Kasumi-1 (cell line): ENCODE measurements at places on chromosomes 13 and 19.

DNA sequence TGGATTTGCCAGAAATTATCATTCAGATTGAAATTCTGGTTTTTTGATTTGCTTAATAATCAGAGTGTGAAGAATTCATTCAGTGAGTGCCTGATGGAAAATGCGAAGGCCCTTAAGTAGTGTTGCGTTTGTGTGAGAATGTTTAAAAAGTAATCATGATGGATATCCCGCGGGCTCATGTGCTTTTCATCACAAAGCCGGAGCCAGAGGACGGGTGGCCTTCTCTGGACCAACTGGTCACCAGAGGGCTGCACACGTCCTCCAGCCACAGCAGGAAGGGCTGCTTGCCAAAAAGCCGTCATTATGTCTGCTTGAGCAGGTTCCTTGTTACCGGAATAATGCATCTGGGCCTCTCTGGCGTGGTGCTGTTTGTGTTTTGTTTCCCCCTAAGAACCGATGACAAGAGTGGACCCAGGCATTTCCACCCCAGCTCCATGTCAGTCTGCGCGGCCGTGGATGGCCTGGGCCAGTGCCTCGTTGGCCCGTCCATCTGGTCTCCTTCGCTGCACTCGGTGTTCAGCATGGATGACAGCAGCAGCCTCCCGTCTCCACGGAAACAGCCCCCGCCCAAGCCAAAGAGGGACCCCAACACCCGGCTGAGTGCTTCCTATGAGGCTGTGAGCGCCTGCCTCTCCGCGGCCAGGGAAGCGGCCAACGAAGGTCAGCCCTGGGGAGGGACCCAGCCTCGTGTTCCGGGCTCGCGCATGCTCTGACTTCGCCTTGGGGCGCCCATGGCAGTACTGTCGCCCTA is 497.7 kb downstream of the MYO16 start:
- no peak for DNase-seq

DNA sequence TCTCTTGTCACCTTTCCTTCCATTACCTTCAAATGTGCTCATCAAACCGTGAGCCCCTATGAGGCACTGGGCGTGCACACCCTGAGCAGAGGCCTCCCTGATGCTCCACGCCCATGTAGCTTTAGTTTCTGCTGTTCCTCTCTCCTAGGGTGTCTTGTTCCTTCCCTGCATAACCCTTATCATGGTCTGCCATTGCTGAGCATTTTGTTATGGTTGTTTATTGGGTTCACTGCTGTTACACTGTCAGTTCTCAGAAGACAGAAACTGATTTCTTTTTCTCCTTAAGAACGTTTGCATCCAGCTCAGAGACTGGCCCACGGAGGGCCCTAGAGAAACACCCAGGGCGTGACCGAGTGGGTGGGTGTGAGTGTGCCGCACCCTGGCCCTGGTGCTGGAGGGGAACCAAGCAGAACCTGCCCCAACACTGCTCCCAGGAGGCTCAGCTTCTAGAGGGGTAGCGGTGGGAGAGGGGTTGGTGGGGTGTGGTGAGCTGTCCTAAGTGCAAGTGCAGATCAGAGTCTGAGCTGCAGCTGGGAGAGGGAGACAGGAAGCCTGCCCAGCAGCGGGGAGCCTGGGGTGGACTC is 61.4 kb upstream of the URI1 start:
- no peak for DNase-seq

GRCh38 chr19:2795827-2796658 is 10.7 kb downstream of the THOP1 start:
- no peak for DNase-seq

DNA sequence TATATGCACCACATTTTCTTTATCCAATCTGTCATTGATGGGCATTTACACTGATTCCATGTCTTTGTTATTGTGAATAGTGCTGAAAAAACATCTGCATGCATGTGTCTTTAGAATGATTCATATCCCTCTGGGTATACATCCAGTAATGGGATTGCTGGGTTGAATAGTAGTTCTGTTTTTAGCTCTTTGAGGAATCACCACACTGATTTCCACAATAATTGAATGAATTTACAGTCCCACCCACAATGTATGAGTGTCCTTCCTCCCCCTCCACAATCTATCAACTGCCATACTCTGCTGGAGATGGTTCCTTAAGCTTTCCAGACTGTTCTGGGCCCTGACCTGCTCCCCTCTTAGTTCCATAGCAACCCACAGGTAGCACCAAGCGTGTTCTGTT is 667.0 kb downstream of the LIG4 start:
- no peak for DNase-seq

DNA sequence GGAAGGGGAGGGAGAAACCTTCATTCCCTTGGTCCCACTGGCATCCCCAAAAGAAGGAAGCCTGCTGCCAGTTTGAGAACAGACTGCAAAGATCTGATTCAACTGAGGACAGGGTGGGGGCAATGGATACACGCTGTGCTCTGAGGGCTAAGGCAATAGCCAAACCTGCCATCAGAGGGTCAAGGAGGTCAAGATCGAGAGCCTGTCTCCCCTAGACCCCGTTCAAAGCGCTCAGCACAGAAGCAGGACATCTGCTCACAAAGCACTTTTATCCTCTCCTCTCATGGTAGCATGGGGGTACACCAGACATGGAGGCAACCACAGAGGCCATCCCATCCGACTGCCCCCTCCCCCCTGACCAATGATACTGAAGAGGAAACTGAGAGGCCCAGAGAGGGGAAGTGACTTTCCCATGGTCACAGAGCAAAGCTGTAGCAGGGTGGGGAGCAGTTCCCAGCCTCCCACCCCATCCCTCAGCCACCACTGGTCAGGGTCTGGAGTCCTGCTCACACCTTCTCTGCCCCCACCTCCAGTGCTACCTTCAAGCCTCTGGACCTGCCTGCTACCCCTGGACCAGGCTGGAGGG is 11.1 kb downstream of the POU2F2 start:
- peak; percentile 38 for DNase-seq

DNA sequence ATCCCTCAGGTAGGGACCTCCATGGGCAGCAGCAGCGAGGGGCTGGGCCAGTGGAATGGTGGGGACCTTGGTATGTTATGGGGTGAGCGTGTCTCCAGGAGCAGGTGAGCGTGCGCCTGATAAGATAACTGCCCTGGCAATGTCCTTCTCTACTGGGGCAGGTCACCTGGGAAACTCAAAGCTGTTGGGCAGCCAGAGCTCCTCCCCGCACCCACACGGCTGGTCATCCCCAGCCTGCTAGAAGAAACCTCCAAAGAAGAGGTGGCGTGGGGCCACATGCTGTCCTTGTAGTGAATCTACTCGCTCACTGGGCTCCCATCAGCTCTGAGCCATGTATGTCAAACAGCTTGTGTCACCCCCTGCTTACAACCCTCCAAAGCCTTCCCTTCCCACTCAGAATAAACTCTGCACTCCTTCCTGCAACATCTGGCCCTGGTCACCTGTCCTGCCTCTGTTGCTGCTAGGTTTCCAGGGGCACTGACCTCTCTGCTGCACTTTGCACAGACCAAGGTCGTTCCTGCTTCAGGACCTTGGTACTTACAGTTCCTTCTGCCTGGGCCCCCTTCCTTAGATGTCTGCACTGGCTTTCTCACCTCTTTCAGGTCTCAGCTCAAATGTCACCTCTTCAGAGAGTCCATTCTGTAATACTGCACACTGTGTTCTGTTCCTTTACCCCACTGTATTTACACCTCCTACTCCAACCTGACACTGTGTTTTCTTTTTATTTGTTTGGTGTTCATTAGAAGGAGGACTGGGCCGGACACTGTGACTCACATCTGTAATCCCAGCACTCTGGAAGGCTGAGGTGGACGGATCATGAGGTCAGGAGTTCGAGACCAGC is 1.8 kb upstream of the ATP4A start:
- no peak for DNase-seq

- no peak for DNase-seq
These were observed 49.4 kb upstream of the DOCK9 start for GRCh38 chr13:99027260-99027659.

GRCh38 chr13:111923991-111924677 is 142.8 kb upstream of the SOX1 start:
- no peak for DNase-seq

DNA sequence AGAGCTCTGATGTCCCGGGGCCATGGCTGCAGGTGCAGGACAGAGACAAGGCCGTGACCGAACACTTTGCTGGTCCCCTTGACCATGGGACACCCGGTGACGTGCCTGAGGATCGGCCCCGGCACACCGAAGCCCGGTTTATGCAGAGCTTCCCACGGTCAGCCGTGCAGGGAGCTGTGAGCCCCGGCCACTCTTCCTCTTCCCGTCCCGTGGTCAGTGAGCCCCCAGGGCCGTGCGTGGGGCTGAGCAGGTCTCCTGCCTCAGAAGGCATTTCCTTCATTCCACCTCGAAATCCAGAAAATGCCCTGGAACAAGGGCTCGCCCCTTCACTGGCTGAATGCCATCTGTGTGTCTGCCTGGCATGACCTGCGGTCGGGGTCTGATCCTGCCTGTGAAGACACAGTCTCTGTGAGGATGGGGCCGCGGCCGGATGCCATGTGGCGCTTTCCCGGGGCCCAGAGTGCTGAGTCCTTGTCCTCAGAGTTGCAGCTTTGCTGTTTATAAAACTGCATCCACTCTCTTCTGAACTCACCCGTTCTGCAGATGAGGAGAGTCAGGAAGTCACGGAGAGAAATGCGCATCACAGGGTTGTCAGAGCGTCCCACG is 16.9 kb downstream of the MCF2L start:
- DNase-seq, result no peak

DNA sequence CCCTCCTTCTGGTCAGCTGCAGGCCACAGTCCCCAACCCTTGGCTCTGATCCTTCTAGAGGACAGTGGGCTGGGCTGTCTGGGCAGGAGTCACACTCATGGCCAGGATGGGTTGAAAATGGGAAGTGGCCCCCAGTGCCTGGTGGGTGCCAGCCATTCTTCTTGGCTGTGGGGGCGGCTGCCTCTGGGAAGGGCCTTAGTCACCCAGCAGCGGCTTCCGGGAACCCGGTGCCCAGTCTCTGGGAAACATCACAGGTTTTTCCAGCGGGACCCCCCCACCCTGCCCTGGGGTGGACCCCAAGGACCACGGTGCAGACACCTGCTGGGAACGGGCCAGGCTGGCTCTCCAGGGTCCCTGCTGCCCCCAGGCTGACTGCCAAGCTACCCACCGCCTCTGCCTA is 27.3 kb upstream of the SLC7A10 start:
- DNase-seq, result no peak

DNA sequence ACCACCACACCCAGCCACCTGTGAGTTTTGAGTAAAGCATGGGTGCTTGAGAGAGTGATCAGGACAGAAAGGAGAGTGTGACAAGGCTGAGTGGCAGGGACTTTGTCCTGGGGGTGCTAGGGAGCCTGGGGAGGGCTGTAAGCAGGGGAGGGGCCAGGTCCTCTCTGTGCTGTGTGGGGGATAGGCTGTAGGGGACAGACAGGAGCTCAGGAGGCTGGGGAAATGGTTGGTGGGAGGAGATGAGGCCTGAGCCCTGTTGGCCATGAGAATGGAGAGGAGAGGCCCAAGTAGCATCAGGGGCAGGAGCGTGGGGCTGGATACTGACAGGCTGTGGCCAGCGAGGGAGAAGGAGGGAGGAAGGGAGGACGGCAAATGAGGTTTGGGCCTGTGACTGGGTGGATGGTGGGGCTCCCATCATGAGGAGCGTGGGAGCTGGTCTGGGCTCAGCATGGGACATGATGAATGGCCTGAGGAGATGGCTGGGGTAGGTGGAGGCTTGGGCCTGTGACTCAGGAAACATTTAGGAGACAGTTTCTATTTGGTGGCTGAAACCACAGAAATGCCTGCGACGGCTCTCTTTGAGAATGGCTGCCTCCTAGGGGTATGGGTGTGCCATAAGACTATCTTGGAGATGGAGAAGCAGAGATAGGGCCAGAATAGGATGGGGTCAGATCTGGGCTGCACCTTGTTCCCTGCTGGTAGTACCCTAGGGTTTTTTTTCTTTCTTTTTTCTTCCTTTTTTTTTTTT is 25.0 kb downstream of the GRIN2D start:
- no peak for DNase-seq

GRCh38 chr13:94435604-94436226 is 43.8 kb downstream of the DCT start:
- peak; percentile 65 for DNase-seq

- DNase-seq, result no peak
These were observed 13.2 kb downstream of the C19orf44 start for GRCh38 chr19:16509141-16510061.

GRCh38 chr13:110319774-110320509 is 12.9 kb downstream of the COL4A2 start:
- no peak for DNase-seq

- peak; percentile 31 for DNase-seq
These were observed 14.0 kb upstream of the ATP8B3 start for GRCh38 chr19:1825909-1826556.

- DNase-seq, result no peak
These were observed 357.8 kb downstream of the DCT start for GRCh38 chr13:94121686-94122085.

DNA sequence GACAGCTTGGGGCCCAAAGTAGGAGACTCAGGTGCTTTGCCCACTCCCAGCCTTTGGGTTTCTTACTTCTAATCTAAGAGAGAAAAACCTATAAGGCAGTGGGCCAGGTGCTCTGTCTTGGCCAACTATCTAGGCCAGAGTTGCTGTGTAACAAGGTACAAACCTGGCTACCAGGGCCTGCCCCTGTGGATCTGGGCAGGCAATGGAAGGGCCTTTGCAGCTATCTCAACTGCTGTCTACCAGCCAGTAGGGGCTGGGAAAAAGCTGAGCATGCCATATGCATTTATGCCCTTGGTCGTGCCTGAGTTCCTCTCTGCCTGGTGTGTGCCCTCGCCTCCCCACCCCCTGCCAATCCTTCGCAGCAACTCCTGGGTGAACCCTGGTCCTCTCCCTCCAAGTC is 16.7 kb upstream of the SERPINE3 start:
- DNase-seq, result no peak

DNA sequence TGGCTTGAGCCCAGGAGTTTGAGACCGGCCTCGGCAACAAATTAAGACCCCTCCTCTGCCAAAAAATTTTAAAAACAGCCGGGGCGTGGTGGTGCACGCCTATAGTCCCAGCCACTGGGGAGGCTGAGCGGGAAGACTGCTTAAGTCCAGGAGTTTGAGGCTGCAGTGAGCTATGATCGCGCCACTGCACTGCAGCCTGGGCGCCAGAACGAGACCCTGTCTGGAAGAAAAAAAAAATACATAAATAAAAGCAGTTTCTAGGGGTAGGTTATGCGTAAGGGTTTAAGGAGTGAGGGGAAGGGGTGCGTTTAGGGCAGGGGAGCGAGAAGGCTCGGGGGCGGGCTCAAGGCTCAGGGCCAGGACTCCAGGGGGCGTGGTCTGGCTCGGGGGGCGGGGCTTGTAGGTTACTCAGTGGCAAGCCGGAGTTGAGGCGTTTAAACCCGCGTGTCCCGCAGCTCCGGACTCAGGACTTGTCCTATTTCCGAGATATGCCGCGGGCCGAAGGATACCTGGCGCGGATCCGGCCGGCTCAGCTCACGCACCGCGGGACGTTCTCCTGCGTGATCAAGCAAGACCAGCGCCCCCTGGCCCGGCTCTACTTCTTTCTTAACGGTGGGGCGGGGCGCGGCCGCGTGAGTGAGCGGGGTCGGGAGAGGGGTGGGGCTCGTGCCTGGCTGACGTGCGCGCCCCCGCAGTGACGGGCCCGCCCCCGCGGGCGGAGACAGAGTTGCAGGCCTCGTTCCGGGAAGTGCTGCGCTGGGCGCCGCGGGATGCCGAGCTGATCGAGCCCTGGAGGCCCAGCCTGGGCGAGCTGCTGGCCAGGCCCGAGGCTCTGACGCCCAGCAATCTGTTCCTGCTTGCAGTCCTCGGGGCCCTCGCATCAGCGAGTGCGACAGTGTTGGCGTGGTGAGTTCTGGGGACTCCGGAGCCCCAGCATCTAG is 10.7 kb downstream of the SPACA6 start:
- DNase-seq, result peak; percentile 89

GRCh38 chr13:100789481-100789880 is 114.9 kb upstream of the TMTC4 start:
- DNase-seq, result no peak

GRCh38 chr13:72132075-72132474 is 265.1 kb upstream of the DACH1 start:
- DNase-seq, result no peak
